NCI-H1436 treated with DMSO at 0.1 percent for 48 hours (cell line): ENCODE measurements at places on chromosomes 7 and 10.

DNA sequence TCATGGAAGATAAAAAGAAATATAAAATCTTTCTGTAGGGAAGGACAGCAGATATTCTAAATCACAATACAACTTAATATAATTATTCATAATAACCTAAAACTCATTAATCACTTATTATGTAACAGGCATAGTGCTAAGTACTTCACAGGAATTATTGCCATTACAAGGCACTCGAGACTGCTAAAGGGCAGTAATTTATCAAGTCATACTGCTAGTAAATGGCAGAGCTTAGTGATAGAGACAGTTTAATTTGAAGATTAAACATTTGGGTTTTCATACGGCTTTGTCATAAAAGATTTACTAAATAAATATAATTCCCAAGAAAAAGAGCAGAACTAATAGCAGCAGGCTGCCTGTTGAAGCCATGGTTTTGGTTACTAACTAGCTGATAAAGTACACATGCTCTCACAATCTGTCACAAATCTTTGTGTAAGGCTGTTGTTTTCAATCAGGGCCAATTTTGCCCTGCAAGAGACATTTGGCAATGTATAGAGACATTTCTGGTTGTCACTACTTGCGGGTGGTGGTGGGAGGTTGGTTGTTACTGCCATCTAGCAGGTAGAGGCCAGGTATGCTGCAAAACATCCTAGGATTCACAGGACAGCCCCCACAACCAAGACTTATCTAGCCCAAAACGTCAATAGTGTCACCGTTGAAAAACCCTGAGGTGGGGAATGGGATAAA, 233.3 kb upstream of the CACNA2D1 start:
- peak; percentile 11 for DNase-seq

DNA sequence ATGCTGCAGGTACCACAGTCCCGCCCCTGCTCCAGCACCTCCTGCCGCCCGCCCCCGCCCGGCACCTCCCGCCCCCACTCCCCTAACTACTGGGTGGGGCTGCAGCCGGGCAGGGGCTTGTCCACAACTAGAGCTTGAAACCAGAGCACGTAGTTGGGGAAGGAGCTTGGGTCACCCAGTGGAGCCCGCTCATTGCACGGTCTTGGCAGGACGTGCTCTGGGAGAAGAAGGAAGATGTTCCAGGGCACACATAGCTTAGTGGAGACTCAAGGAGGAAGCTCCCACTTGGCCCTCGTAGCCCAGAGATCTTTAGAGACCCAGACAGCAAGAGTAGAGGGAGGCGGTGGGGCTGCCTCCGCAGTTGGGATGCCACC, 692 bp downstream of the IGFBP1 start:
- no peak for DNase-seq

DNA sequence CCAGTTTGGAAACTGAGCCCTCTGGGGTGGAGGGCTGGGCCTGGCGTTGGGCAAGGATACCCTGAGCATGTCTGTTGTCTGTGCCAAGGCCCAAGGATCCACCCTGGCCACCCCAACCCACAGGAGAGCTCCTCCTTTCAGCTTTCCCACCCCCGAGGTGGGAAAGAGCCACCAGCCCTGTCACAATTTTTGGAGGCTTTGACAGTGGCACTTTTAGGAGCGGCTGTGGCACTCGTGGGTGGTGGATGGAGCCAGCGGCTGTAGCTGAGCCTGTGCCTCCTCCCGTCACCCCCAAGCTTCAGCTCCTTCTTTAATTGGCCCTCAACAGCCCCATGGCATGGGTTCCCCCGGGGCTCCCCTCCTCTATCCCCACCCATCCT, 18.2 kb upstream of the ZNF862 start:
- DNase-seq, result no peak

DNA sequence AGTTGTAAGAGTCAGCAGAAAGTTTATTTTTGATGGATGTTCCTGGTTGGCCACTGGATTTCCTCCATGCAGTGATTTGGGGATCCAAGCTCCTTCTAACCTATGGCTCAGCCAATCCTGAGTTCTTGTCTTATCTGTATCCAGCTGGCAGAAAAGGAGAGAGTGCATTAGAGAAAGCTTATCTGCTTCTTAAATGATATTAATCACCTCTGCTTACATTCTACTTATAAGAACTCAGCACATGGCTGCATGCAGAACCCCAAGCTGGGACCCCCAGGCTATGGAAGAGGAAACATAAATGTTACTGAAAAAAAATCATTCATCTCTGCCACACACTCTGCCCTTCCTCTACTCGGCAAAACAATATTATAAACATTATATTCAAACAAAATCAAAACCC, 739.8 kb upstream of the AUTS2 start:
- no peak for DNase-seq

DNA sequence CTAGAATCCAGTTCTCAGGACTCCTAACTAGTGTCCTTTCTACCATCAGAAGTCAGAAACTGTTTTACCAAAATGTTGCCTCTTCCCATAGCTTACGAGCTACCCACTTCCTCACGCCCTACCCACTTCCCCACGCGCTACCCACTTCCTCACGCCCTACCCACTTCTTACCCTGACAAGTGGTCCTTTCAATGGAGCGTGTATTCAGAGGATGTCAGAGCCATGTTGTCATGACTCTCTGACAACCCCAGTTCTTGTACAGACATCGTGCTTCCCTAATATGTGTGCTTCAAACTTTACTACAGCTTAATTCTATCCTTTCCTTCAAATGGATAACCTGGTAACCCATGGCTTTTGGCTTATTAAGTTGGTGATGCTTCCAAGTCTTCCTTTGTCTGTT, 84.8 kb upstream of the PHF14 start:
- no peak for DNase-seq

GRCh38 chr7:6917258-6917657, 91.2 kb upstream of the CCZ1B start:
- DNase-seq, result no peak

DNA sequence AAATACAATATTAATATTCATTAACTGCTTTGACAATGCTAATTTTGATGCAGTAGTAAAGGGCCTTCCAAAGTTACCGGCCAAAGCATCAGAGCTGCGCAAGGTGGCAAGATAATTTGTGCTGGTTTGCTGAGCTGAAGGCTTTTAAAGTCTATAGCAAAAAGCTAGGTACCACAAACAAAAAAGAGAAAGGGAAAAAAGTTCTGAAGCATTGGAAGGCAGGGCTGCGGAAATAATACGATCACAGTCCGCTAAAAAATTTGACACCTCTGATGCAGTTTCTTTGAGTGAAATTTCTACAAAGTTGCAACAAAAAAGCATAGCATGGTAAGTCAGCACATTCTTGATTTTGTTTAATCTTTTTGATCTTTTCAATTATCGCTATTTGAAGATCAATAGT, 175.6 kb downstream of the TCF7L2 start:
- no peak for DNase-seq

- no peak for DNase-seq
Observed at GRCh38 chr10:4650582-4650981, 175.4 kb upstream of the AKR1E2 start.

GRCh38 chr10:128563387-128563786, 437.2 kb upstream of the MKI67 start:
- DNase-seq, result no peak

DNA sequence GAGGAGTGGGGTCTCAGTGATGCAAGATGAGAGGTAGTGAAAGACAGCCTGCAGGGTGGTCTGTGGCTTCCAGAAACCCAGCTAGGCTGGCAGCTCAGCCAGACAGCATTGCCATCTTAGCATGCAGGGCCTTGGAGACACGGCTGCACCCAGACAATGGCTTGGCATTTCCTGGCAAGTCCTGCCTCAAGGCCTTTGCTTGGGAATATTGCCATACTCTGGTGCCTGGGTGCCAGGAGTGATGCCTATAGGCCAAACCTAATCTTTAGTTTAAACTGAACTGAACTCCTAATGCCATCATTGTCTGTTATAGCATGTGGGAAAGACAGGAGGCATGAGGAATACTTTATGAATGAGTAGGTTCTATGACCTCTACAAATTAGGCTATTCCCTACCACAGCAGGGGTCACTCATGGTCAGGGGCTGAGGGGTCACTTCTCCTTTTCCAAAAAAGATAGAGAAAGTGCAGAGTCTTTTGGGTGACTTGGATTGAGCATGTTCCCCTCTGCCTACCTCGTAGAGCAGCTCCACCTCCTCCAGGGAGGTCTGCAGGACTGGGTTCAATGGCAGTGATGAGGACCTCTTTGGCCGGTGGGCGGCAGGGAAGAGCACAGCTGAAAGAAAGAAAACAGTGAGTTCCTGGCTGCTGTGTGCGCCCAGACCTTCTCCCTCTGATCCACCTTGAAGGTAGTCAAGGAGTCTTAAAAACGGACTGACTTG, 8.8 kb upstream of the SLC13A4 start:
- no peak for DNase-seq

- no peak for DNase-seq
Observed at GRCh38 chr10:30559180-30559579, 70.4 kb downstream of the LYZL2 start.

GRCh38 chr7:50953303-50953702, 170.6 kb upstream of the GRB10 start:
- no peak for DNase-seq

GRCh38 chr10:119659951-119660350, 8.8 kb downstream of the BAG3 start:
- DNase-seq, result no peak

DNA sequence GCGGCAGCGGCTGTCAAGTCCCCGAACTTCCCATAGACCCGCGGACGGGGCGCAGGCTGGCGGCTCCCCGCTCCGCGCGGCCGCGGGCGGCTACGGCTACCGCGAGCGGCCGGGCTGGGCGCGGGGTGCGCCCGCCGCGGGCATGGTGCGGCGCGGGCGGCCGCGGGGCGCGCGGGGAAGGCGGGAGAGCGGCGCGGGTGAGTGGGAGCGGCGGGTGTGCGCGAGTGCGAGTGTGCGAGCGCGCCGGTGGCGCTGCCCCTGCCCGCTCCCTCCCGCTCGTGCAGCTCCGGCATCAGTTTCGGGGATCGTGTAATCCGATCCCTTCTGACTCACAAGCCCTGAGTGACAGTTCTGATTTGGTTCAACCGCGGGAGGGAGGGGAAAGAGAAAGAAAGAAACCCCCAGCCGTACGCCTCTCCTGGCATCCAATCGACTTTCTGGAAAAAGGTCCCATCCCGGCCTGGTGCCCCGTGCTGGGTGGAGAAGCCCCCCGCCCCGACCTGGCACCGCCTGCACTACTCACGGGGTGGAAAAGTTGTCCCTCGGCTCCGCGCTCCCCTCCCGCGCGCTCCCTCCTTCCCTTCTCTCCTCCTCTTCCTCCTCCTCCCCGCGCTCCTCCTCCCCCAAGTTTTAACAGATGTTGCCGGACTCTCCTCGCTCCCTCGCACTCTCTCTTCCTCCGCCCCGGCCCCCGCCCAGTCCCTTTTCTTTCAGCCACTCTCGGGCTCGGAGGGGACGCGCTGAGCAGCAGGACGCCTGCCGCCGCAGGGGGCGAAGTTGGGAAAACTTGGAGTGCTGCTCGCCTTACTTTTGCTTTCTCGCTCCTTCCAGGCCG, at the start of gene GLI3:
Gene GLI3 (minus strand): TSS at position 234 of the 835 bp plus-strand sequence. CDS start 13,956 bp downstream, outside the sequence.
- DNase-seq, result no peak

DNA sequence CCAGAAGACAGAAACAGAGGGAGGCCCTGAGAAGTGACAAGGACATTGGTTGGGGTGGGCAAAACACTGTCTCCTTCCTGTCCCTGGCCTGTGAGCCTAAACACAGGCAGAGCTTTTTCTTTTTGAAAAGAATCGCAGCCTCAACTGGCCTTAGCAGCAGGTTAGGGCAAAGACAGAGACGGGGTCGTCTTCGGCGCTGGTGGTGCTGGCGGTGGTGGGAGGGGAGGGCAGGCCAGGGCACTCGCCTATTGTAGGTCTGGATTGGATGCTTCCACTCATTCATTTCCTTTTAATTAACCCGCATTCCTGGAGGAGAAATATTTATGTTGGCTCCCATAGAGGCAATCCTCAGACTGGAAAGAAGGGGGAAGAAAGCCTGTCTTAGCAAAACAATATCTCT, 22.6 kb downstream of the WNT8B start:
- no peak for DNase-seq

DNA sequence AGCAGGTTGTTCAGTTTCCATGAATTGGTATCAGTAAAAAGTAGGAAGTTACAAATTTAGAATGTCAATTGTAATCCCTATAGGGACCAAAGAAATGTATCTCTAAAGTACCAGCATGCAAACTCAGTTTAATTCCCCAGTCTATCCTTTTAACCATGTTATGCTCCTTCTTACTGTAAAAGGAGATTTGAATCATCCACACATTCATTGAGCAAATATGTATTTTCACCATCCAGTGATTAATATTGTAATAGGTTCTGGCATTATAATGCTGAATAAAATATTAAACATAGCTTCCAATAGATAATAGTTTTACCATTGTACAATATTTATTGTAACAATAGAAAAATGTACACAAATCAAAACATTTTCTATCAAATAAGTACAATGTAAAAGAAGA, 228.2 kb upstream of the SEMA3A start:
- DNase-seq, result no peak

- peak; percentile 76 for DNase-seq
Observed at GRCh38 chr10:86261941-86262687, 104.5 kb downstream of the GRID1 start.

GRCh38 chr10:31953080-31953479, 24.4 kb upstream of the ARHGAP12 start:
- DNase-seq, result no peak

GRCh38 chr7:18684916-18685315, 189.4 kb downstream of the HDAC9 start:
- no peak for DNase-seq

DNA sequence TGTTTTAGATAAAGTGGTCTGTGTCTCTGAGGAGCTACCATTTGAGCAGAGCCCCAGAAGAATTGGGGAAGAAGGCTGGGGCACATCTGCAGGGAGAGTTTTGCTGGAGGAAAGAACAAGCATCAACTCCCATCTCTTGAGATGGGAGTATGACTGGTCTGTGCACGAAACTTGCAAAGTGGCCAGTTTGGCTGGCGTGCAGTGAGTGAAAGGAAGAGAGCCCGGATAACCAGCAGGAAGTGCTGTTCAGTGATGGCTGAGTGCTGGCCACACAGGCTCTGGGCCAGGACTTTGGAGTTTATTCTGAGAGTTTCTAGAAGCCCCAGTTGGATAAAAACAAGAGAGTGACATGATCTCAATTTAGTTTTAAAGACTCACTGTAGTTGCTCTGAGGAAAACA, 34.4 kb upstream of the SVIL start:
- DNase-seq, result no peak

GRCh38 chr10:21293518-21294356, 231.7 kb downstream of the SKIDA1 start:
- DNase-seq, result peak; percentile 40

DNA sequence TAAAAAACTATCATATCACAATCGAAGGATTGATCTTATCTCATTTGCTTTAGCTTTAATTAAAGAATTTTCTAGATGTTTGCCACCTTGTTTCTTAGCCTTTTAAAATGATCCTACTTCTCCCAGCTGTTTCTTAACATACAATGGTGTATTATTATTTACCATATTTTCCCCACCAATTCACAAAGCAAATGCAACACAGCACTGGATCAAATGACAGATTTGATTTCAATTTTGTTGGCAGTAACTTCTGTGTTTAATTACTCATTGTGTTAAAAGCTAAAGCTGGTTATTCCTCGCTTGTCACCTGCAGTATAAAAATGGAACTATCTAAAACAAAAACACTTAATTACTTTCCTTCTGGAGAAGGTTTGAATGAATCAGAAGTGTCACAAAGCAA, 19.6 kb downstream of the SVIL start:
- peak; percentile 79 for DNase-seq
